ENCODE measurements at places on chromosomes 5 and 9.

DNA sequence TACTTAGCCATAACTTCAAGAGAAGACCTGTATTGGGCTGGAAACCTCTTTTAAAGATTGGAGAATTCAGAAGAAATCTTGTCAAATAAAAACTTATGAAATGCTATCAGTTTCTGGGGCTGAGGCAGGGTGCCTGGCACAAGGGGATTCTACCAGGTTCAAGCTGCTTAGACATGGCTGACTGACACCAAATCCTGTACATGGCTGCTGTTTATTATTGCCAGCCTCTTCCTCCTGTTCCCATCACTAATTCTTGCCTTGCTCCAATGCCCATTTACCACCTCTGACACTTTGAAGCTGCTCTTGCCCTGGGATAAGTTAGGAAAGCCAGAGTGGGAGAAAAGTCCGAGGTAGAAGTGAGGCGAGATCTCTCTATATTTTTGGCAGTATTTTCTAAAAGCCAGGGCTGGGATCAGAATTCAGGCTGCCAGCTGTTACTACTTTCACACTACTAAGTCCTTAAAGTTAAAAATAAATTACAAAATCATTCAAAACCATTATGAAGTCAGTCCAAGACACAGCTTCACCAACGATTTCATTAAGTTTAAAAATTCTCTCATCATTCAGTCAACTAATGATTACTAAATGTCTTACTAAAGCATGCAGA lies 66.3 kb upstream of the TNFAIP8 start:
- no peak for DNase-seq

DNA sequence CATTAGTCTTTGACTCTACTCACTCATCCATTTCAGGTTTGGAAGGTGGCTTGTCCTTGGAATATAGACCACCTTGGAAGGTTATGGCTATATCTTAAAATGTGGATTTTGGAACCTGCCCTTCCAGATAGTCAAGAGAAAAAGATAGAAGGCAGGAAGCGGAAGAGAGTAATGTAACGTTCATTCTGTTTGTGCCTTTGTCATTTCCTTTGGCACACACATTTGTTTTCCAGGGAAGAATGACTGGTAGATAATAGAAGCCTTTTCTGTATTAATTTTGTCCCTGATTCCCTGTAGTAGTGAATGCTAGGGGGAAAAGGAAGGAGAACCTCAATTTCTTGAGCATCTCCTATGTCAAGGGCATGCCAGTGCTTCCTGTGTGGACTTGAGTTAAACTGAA lies 54.7 kb downstream of the PPIC start:
- no peak for DNase-seq

GRCh38 chr5:111854186-111854585 lies 97.2 kb upstream of the NREP start:
- DNase-seq: no peak

DNA sequence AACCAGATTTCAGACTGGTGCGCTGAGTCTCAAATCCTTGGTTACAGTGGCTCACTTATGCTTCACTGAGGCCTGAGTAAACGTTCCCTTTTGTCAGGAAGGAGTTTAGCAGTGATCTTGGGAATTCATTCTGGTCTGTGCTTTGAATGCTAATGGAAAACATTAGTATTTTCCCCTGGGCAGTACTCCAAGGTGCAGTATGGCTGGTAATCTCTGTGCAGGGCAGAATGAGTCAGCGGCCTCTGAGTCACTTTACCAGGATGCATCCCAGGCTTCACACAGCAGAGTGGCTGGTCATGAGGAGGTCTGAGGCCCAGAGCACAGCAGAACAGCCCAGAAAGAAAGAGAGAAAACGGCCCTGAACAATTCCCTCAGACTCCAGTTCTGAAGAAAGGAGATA lies 54.0 kb downstream of the PCA3 start:
- DNase-seq: peak; percentile 90

DNA sequence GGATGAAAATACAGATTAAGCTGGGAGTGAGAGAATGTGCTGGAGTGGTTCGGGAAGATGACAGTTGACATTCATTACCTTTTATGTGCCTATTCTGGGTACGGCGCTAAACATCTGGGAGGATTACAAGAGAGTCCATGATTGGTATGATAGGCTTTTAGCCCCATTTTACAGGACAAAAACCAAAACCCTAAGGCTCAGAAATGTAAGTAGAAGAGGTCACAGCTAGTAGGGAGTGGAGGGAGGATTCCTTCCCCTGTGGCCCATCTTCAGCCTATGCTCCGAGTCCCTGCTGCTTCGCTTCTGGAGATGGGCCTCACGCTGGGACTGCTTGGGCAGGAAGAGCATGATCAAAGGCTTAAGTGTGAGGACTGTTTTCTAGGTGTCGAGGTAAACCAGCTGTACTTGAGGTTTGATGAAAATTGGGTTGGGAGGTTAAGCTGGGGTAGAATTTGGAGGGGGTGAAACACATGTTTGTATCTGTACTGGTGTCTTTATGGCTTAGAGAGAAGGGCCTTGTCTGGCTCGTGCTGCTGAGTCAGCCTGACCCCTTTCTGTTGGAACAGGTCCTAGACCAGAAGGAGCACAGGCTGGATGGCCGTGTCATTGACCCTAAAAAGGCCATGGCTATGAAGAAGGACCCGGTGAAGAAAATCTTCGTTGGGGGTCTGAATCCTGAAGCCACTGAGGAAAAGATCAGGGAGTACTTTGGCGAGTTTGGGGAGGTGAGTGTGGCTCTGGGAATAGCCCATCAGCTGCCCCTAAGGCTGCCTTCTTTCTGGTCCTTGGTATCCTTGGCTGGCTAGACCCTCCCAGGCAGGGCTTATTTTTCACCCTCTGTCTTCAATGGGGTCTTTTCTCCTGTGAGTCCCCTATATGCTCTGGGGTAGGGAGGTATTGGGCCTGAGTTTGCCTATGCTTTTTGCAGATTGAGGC lies 2.1 kb downstream of the HNRNPAB start:
- no peak for DNase-seq

DNA sequence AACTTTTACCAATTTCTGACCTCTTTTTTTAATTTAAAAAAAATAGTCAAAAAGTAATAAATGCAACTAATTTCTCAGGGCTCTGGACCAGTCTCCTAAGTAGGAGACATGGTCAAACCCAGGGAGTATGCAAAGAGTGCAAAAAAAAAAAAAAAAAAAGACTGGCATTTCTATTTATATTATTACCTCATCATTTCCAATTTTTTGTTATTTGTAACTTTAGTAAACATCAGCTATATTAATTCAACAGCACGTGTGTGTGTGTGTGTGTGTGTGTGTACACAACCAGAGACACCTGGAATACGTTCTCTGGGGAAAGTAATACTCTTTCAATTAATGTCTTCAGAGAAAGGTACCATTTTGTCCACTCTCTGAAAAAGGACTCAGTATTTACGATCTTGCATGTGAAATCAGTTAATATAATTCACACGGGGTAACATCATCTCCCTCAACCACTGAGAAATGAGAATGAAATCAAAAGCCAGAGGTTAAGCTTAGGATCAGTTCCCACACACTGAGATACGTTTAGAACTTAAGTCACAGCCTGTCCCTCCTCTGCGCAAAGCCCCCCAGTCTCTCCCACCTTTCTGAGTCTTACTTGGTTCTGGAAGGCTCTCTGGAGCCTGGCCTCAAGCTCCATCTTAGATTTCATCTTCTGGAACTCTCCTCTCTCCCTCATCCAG lies 21.9 kb downstream of the ZNF608 start:
- DNase-seq: no peak

GRCh38 chr9:26870292-26870691 lies 22.3 kb downstream of the CAAP1 start:
- DNase-seq: no peak

DNA sequence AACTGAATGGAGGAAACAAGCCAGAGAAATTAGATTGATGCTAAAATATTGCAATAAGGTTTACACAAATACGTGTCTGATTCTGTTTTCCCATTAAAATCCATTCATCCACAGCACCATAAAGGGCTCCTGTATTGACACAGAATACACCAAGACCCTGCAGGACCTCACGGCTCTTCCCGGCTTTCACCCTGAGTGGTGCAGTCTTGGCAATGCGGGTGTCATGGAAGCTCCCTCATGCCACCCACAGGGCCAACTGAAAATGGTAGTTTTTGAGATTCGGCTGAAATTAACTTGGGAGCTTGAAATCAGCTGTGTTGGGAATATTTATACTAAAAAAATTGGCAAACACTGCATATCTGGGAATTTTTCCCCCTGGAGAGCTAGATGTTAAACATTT lies 17.3 kb upstream of the EXOC3 start:
- DNase-seq: peak; percentile 58

GRCh38 chr5:149679876-149680809 lies 50.0 kb upstream of the PPARGC1B start:
- no peak for DNase-seq

All from SK-MEL-5 (cell line).